ENCODE measurements at places on chromosomes 1 and 21. TPM values are rescaled to one million over a fixed set of nuclear protein-coding genes. Genes with fewer than 3 reads are reported as not detected.

DNA sequence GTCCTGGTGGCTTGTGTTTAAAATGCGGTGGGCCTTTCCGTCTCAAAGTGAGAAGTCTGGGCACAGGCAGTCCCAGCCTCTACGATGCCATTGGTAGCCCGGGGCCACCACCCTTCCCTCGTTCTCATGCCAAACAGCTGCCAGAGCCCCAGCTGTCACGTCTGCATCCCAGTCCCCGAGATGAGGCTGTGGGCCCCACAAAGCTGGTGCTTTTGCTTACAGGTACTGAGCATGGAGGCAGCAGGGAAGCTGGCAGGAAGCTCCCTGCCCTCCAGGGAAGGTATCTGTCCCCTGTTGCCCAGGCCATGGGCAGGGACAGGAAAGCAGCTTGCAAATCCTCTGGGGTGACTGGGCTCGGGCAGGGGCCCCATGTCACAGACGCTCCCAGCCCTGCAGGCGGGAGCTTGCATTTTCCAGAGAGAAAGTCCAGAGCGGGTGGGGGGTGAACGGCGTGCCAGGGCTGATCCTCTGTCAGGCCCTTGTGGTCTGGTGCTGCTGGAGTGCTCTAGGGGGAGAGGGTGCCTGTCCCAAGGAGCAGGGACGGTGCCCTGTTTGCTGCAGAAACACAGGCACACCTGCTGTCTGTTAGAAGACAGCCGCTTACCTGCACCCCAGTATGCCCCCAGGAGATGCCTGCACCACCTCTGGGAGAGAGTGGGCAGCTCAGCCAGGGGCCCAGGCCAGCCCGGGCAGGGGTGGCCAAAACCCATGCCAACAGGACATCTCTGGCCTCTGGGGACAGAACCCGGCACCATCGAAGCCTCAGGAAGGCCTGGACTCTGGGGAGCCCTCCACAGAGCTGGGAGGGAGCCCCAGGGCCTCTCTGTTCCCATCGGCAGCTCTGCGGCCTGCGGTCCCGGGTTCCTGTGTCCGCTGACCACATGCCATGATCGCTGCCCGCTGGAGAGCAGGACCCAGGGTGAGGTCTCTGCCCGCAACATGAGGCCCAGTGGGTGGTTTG is 45.9 kb downstream of the SLX9 start:
- DNase-seq: no peak

DNA sequence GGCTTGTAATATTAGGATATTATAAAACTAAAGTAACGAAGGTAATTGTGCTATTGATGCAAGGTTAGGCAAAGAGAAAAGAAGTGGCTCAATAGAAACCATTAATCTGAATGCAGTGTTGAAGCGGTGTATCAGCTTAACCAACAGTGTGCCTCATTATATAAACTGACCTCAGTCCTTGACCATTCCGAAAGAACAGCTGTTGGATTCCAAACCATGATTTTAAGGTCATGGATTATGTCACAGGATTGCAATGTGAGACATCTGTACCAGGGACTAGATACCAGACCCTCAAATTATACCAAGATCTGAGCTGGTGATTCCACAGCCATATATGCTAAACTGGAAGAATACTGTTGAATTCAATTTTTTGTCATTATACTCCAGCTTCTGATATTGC is 134.2 kb upstream of the HP1BP3 start:
- no peak for DNase-seq

GRCh38 chr1:167681451-167682098 is 40.2 kb upstream of the MPZL1 start:
- no peak for DNase-seq

GRCh38 chr1:150973836-150974579 is 627 bp downstream of the CERS2 start:
- DNase-seq: peak; percentile 50

DNA sequence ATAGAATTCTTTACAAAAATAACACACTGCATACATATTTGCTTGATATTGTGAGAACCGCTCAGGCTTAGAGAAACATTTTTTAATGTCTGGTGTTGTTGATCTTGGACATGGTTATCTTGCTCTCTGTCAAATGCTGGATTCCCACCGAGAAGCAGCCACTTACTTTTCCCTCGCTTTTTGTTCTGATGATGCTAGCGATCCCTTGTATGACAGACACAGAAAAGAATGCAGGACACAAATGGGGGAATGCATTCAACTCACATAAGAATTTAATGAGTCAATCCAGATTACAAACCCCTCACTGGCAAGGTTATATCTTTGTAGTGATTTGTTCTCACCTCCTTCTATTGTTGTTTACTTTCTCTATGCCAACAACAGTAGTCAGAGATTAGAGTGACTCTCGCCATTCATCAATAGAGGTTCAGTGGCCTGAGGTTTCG is 76.8 kb upstream of the AKT3 start:
- peak; percentile 27 for DNase-seq

- DNase-seq: no peak
Measured at GRCh38 chr1:181514298-181515290, 31.3 kb downstream of the CACNA1E start.

GRCh38 chr21:33332143-33332542 is 7.4 kb downstream of the IFNAR1 start:
- DNase-seq: no peak

- DNase-seq: no peak
Measured at GRCh38 chr1:175195281-175195680, 2.7 kb upstream of the KIAA0040 start.

DNA sequence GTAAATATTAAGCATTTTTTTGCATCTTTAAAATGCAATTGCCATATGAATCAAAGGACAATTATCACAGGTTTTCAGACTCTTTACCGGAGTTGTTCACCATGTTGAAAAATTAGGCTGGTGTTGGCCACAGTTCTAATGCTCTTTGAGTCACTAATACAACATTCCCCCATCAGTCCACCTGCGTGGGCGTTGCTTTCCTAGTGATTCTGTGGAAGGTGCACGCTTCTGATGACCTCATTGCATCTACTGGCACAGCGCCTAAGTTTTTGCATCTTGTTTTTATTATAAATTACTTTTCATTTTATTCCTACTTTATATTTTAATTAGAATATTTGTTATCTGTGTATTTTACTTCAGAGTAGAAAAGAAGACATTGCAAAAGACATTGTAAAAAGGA is 4.7 kb upstream of the F5 start:
- no peak for DNase-seq

DNA sequence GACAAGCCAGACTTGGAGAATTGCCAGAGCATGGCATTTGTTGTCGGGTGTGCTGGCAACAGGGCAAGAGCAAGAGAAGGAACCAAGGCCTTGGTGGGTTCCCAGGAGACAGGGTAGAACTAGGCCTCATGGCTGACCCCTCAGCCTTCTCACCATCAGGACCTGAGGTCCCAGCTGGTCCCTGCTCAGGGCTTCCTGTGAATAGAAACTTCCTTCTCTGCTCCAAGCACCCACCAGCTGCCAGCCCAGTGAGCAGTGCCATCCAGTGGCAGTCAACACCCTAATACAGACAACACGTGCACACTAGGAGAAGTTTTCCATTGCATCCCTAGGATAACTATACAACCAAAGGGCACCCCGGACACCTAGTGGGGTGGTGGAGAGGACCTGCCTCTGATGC is 22.8 kb downstream of the S100A6 start:
- DNase-seq: no peak

- peak; percentile 89 for DNase-seq
Measured at GRCh38 chr1:183711741-183712361, 58.7 kb upstream of the APOBEC4 start.

DNA sequence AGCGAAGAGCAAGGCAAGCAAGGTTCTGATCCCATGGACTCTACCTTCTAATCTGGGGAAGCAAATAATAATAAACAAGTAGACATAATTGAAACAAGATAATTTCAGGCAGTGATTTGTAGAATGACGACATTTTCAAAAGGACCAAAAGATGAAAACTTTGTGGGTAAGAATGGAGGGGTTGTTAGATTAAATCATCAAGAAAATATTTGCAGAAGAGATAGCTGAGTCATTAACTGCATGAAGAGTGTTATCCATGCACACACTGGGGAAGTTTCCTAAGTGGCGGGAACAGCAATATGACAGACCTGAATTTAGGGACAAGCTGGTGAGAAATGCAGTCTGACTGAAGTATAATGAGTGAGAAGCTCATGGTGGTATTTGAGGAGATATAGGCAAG is 583.1 kb upstream of the RGS18 start:
- no peak for DNase-seq

Gene OR14K1
- polyA plus RNA-seq: not detected

Gene SPRTN
- polyA plus RNA-seq: 5.1 TPM

Gene MAB21L3
- not detected for polyA plus RNA-seq

Gene MATN1
- polyA plus RNA-seq: 0.14 TPM

Gene ACP6
- 6.1 TPM for polyA plus RNA-seq

Gene MCOLN2
- polyA plus RNA-seq: not detected

Gene IGSF21
- polyA plus RNA-seq: 25.5 TPM

Measured in brain (organoid and tissue), 16 donors.